ENCODE measurements at places on chromosomes 2 and 18. TPM values are rescaled to one million over a fixed set of nuclear protein-coding genes. Genes with fewer than 3 reads are reported as not detected.

GRCh38 chr2:38079116-38080052 lies 3.4 kb upstream of the CYP1B1 start:
- DNase-seq: no peak

DNA sequence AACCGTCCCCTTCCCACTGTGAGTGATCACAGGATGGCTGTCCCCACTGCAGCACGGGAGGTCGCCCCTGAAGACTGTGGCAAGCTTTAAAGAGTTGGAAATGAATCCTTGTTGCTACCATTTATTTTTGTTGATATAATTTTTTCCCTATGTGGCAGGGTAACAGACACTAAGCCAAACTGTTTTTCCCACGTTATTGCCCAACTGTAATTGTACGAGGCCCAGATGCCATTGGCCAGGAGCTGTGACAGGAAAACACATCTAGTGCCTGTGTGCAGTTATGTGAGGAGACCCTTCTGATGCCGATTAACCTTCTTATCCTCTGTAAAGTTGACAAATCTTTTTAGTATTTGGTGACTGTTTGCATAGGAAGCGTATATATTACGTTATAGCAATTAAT lies 44.2 kb downstream of the MRPS9 start:
- DNase-seq: no peak

- DNase-seq: no peak
These were observed 881.8 kb downstream of the SLC4A3 start for GRCh38 chr2:220509096-220509757.

Gene RDH14
- total RNA-seq: 22.0 TPM

Gene WNT6
- total RNA-seq: 2.3 TPM

DNA sequence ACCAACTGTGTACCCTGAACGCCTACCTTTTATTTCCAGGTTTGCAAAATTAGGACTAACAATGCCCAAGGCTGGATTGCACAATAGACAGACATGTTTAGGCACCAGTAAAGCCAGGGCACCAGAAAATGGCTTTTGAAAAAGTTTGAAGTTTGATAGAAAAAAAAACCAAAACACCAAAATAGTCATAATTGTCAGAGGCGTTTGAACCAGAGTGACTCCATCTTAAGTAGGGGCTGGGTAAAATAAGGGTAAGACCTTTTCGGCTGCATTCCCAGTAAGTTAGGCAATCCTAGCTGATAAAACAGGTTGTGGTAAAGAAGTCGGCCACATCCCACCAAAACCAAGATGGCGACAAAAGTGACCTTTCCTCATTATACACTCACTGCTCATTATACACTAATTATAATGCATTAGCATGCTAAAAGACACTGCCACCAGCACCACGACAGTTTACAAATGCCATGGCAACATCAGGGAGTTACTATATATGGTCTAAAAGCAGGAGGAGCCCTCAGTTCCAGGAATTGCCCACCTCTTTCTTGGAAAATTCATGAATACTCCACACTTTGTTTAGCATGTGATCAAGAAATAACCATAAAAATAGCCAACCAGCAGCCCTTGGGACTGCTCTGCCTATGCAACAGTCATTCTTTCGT lies 105.1 kb upstream of the MSH2 start:
- DNase-seq: no peak

GRCh38 chr2:74188696-74189095 lies 9.7 kb upstream of the MTHFD2 start:
- DNase-seq: no peak

GRCh38 chr2:159411460-159411859 lies 125.0 kb upstream of the WDSUB1 start:
- DNase-seq: no peak

Gene WBP1
- total RNA-seq: 39.1 TPM

Gene SPP2
- not detected for total RNA-seq

Gene LRRC30
- total RNA-seq: not detected

GRCh38 chr2:44945676-44946371 lies 4.3 kb downstream of the SIX3 start:
- no peak for DNase-seq

Gene CTAGE1
- total RNA-seq: not detected

Gene HOXD11
- total RNA-seq: not detected

Gene CXCR4
- total RNA-seq: 9.2 TPM

Gene CNDP1
- total RNA-seq: 2.4 TPM

Gene SLC16A14
- total RNA-seq: 8.6 TPM

Measured in lower leg skin (tissue), 4 donors.